ENCODE measurements at places on chromosomes 5 and 9.

DNA sequence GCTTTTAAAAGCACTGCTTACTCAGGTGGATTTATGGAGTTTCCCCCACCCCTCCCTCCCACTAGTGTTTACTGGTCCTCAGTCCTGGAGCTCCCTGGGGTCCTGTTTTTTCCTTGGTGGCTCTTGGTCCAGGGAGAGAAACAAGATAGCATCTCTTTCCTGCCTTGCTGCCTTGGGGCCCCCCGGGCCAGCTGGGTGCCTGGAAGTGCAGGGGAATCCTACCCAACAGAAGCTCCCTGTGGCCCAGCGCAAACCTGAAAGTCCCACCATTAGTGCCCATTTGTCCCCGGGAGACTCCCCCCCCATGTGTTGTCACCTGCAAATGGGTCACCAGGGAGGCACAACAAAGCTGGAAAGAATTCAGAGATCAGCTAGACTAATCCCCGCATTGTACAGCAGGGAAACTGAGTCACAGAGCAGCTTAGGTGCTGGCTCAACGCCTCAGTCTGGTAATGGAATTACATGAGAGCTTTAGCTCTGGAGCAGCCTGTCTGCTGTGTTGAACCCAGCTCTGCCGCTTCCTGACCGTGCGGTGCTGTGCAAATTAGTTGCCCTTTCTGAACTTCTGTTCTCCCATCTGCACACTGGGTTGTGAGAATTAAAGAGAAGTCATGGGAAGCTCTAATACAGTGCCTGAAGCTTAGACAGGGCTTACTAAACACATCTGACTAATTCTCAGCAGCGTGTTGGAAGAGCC lies 38.2 kb downstream of the DAB2IP start:
- no peak for DNase-seq

- DNase-seq = no peak
These were observed 49.0 kb downstream of the STOM start for GRCh38 chr9:121321016-121321503.

- no peak for DNase-seq
These were observed 16.9 kb upstream of the TRIM14 start for GRCh38 chr9:98135938-98136337.

GRCh38 chr9:108543251-108543778 lies 312.5 kb downstream of the ACTL7B start:
- DNase-seq = no peak

- no peak for DNase-seq
These were observed 64.8 kb downstream of the ACER2 start for GRCh38 chr9:19473605-19474004.

GRCh38 chr9:18060269-18060934 lies 413.6 kb upstream of the ADAMTSL1 start:
- no peak for DNase-seq

- DNase-seq = no peak
These were observed 399.8 kb downstream of the OSTF1 start for GRCh38 chr9:75487856-75488718.

- no peak for DNase-seq
These were observed 27.2 kb downstream of the SLC35A4 start for GRCh38 chr5:140591747-140592372.

DNA sequence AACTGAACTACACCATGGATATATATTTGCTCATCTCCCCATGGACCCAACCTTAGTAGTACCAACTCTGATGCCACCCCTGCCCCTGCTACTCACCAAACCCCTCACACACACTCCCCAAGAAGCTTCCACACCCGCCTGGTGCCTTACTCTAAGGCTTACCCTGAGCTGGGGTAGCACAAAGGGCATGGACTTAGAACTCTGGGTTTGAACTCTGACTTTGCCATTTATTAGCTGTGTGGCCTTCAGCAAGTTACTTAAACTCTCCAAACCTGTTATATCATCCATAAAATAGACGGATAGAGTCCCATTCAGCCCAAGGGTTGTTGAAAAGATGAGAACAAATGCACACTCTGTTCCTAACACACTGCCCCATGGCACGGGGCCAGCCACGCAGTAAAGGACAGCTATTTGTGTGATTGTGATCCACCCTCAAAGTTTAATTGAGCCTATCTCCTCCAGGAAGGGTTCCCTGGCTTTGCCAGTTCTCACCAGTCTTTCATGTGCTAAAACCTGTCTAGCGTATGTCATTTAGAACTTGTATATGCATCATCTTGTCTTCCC lies 111.0 kb downstream of the KLHL3 start:
- DNase-seq = no peak

DNA sequence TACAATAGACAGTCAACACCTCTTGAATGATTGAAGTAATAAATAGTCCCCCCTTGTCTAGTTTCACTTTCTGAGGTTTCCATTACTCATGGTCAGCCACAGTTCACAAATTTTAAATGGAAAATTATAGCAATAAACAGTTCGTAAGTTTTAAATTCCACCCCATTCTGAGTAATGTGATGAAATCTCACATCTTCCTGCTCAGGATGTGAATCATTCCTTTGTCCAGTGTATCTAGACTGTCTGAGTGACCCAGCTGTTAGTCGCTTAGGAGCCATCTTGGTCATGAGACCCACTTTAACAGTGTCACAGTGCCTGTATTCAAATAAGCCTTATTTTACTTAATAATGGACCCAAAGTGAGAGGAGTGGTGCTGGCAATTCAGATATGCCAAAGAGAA lies 311.6 kb upstream of the PRR16 start:
- DNase-seq = no peak

Data from right forelimb (tissue), 1 donor.